ENCODE measurements at places on chromosomes 5 and 9.

DNA sequence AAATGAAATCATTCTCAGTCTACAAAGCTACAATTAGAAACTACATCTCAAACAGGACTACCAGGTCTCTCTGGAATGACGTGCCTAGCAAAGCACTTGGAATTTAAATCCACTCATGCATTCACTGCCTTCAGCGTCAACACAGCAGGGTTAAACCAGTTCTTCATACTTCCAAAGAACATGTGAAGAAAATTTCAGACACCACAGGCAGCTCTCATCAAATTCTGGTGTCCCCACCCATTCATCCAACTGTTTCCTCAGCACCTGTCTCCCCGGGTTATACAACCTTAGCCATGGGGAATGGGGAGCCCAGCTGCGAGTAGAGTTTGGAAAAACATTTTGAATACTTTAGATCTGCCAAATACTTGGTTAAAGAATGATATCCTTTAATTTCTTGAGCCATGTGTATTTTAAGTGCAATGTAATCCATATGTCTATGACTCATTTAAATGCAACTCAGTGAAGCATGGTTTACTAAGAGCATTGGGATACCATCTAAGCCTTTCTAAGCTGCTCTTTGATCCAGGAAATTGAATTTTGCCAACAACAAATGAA, 17.5 kb downstream of the ADAM19 start:
- DNase-seq = no peak

- no peak for DNase-seq
Measured at GRCh38 chr9:69905286-69905685, 84.7 kb downstream of the CFAP95 start.

- peak; percentile 42 for DNase-seq
Measured at GRCh38 chr9:130128251-130128650, 44.0 kb upstream of the NCS1 start.

DNA sequence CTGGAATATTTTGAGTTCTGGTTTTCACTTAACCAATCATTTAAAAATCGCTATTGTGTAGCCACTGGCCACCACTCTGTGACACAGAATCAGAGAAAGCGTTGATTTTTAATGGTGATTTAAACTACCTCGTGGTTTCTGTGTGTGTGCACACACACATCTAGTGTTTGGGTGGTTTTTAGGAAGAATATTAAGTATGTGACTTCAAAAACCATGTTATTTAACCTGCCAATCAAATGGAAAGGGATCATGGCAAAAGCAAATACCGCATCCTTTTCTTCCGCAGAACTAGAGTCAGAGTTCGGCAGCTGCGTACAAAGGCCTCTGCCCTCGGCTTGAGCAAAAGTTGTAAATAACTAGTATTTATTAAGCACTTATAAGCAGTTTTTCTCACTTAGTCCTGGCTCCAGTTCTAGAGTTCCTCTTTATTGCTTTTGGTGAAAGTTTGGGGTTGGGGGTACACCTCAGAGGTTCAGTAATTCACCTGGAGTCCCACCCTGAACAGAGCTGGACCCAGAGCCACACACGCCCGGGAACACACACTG, 40.6 kb downstream of the HABP4 start:
- DNase-seq = no peak

- DNase-seq = no peak
Measured at GRCh38 chr9:127202461-127203169, 62.0 kb upstream of the GARNL3 start.

- DNase-seq = no peak
Measured at GRCh38 chr5:104952876-104953275, 1390.3 kb upstream of the NUDT12 start.

DNA sequence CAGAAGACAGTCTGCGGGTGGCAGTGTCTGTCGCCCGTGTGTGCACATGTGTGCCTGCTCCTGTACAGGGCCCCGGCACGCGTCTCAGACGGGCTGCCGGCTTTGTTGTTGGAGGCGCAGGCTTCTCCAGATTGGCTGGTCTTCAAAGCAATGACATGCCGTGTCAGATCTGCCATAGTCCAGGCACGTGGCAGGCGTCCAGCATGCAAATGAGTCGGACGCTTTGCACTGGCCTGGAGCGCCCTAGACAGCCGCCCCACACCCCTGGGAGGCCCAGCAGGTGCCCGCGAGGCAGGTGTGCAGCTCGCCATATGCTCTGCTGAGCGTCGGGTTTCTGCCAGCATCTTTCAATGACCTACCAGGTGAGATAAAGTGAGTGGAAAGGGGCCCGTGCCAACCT, 71.5 kb downstream of the GADD45G start:
- no peak for DNase-seq

DNA sequence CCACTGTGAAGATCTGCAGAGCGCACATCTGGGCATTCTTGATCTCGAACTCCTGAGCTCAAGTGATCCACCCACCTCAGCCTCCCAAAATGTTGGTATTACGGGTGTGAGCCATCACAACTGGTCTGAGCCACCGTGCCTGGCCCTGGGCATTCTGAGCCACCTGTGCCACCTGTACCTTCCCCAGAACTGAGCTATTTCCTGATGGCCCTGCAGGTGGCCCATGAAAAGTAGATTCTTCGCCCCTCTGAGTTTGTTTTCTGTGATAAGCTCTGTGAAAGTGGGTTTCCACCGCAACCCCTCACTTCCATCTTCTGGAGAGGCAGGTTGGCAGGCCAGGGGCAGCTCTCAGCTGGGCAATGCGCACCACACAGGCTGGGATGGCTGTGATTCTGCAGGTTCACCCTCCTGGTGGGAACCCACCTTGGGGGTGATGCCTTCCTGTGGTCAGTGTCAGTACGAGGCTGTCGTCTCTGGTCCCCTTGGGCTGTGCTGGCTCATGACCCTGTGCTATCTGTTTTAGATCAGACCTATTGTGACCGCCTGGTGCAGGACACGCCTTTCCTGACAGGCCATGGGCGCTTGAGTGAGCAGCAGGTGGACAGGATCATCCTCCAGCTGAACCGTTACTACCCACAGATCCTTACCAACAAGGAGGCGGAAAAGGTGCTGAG, 11.3 kb downstream of the CARD19 start:
- no peak for DNase-seq

GRCh38 chr5:21594566-21594965, 1258.6 kb downstream of the CDH12 start:
- no peak for DNase-seq

- DNase-seq = no peak
Measured at GRCh38 chr9:4979239-4979638, 5.8 kb upstream of the JAK2 start.

DNA sequence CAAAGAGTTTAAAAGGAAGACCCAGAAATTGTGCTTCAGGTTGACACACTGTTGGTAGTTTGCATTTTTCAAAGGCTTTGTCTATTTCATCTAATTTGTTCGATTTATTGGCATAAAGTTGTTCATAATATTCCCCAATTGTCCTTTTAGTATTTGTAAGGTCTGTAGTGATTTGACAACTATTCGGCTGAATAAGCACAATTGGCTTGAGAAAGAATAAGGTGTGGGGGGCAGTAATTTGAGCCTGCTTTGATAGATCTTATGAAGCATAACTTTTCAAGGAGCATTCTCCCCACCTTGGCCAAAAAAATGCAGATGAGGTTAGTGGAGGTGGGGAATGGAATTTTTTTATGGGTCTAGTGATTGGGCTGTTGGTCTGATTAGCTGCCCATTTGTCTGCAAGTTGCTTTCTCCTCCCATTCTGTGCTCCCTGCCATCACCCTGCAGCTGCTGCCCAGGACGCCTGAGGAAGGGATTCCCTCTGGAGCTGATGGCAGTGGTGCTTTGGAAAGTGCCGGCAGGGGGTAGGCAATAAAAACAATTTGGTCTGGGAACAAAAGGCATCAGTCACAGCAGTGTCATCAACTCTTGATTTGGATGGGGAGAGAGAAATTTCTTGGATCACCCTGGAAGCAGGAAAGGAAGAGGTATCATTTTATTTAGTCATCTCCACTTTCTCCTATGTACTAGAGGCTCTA, 26.6 kb downstream of the WNT8A start:
- DNase-seq = no peak

DNA sequence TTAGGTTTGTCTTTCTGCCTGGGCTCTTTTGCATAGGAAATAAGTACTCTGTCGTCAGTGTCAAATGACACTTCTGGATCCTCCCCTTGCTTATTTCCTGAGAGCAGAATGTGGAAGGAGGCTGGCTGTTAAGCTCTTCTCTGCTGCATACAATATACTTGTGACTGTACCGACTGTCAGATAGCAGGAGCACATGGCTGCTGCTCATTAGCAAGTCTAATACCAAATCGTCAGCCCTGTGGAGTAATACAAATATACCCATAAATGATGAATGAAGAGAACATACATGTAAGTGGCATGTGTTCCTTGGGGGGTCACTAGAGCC, at the start of gene GPR151:
GPR151 (minus strand) TSS at position 40 of the 325 bp plus-strand sequence. CDS start 77 bp downstream, outside the sequence.
- DNase-seq = no peak

GRCh38 chr5:153601377-153601776, 110.9 kb downstream of the GRIA1 start:
- DNase-seq = no peak

GRCh38 chr9:3497857-3498256, 27.9 kb downstream of the RFX3 start:
- no peak for DNase-seq

DNA sequence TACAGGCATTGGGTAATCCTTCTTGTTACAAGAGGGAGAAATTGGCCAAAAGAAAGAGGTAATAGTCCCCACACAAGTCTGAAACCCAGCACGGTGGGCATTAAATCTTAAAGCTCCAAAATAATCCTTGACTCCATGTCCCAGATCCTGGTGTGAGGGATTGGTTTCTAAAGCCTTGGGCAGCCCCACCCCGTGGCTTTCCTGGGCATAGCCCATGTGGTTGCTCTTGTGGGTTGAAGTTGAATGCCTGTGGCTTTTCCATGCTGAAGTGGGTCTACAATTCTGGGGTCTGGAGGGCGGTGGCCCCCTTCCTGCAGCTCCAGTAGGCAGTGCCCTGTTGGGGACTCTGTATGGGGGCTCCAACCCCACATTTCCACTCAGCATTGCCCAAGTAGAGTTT, 91.8 kb upstream of the LARP1 start:
- no peak for DNase-seq

- no peak for DNase-seq
Measured at GRCh38 chr5:174172152-174172551, 126.6 kb downstream of the NSG2 start.

DNA sequence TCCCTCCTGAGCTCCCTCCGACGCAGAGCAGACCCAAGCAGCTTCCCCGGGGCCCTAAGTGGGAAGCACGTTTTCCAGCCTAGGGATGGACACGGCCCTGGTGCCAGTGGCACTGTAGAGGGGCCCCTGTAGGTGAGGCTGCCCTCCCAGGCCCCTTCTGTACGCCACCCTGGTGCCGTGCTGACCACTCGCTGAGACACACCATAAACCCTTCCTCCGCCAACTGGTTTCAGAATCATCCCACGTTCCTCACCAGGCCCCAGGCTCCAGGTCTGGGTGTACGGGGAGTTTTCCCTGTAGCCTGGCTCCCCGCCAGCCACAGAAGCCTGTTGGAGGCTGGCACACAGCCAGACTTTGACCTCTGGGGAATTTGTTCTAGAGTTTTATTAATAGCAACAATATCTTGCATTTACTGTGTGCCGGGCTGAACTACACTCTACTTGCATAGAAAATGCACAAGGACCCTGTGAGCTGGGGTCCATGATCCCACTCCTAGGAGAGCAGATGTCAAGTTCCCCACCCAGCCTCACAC, 18.2 kb upstream of the WDR38 start:
- no peak for DNase-seq

GRCh38 chr9:98523231-98523901, 185.4 kb downstream of the GABBR2 start:
- DNase-seq = no peak

DNA sequence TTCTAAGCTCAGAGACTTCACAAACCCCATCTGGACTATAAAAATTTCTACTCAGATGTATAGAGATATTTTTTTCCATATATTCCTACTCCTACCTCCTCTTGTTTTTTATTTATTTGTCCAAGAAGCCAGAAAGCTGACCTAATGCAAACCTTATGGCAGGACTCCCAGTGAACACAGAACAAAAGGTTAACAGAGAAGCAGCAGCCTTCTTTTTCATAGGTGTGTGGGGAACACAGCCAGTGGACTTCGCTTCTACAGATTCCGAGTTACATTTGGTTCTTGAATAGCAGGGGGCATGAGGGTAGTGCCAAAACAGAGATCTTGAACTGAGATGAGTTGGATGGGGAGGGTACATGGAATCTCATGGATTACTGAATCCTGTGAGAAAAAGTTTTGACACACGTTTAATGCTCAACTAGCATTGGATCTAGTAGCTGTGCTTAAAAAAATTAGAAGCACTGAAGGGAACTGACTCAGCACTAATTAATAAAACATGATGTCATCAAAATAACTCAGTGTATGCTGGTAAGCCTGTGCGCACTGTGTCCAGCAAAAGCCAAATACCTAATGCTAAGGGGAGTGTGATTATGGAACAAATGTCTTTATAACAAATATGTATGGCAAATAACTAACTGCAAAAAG, 240.1 kb downstream of the GABRB2 start:
- DNase-seq = no peak

GRCh38 chr5:139381837-139382761, 998 bp downstream of the SLC23A1 start:
- DNase-seq = no peak

DNA sequence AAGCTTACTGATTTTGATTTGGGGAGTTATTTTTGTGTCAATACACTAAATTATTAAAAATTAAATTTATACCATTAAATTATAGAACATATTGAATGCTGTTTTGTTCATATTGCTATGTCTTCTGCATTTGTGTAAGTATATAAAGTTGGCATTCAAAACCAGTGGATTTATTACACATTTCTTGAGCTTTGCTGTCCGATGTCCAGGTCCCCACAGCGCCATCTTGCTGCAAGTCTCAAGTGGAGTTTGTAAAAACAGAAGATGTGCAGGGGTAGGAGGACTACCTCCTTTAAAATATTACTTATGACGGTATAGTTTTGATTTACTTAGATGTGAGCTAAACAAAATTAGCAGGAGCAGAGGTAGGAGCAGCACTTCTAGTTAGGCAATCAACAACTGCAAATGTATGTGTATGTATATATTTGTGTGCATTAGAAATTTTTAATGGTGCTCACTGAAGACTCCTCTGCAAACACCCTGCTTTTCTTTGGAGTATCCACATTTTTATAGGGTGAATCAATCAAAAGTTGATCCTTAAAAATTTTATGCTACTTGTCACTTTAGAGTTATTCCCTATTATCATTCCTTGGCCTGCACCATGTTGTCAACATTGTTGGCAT, 37.4 kb downstream of the CPEB4 start:
- peak; percentile 25 for DNase-seq

GRCh38 chr5:111680737-111681413, 76.1 kb downstream of the NREP start:
- no peak for DNase-seq

DNA sequence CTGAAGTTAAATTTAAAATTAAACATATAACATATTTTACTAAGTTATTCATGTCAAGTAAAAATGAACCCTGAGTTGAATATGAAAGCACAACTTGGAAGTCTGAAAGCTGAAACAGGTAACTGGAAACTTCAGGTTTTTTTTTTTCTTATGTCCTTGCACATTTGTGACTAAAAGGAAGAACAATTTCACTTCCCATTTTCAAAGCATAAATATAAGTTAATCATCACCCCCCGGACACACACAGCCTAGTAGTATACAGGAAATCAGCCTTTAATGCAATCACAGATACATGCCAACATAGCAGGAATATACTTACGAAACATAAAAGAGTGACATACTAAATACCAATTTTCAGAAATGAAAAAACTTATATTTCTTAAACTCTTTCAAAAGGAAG, 225.9 kb downstream of the RFX3 start:
- no peak for DNase-seq

- no peak for DNase-seq
Measured at GRCh38 chr5:81488862-81489261, 94.9 kb upstream of the ACOT12 start.

GRCh38 chr9:19174127-19174912, 47.0 kb upstream of the PLIN2 start:
- DNase-seq = peak; percentile 11

Measured in stimulated activated CD4-positive, alpha-beta T cell treated with anti-CD3 and anti-CD28 coated beads, Interleukin-12 subunit alpha, Interleukin-12 subunit beta, amount 100 ng/mL, for 48 hours (primary cell).